Stimulated activated CD4-positive, alpha-beta T cell treated with anti-CD3 and anti-CD28 coated beads, Interleukin-1b, Interleukin-23, amount 100 ng/mL, for 1 hour (primary cell): ENCODE measurements at places on chromosomes 4 and X.

DNA sequence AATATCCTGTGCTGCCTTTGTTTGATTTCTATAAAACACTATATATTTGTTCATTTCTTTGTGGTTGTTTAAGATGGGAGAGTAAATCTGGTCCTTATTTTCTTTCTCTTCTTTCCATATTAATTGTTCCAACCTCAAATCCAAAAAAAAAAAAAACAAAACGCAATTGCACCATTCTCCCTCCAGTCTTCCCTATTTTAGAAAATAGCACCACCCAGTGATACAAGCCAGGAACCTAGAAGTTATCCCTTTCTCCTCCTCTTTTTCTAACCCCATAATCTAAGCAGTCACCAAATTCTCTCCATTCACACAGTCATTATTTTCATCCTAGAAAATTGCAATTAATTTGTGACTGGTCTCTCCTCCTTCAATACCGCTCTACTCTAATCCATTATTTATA, 107.8 kb downstream of the GABRA3 start:
- no peak for DNase-seq

GRCh38 chr4:82217986-82218715, 155.6 kb downstream of the HNRNPD start:
- DNase-seq, result no peak

DNA sequence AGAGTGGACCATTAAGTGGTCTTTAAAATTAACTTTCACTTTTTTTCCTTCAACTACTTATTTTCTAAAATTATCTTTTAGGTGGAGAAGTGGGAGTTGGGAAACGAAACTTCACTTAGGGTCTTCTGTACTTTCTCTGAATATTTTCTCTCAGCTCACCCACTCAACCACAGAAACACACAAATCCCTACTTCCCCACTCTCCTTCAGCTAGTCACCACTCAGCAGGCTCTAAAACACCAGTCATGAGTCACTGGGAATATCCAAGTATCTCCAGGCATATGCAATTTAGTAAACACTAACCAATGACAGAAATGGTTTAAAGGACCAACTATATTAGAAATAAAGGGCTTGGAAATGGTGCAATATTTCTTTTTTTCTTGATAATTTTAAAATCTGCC, 153.0 kb upstream of the RPS6KA6 start:
- no peak for DNase-seq

DNA sequence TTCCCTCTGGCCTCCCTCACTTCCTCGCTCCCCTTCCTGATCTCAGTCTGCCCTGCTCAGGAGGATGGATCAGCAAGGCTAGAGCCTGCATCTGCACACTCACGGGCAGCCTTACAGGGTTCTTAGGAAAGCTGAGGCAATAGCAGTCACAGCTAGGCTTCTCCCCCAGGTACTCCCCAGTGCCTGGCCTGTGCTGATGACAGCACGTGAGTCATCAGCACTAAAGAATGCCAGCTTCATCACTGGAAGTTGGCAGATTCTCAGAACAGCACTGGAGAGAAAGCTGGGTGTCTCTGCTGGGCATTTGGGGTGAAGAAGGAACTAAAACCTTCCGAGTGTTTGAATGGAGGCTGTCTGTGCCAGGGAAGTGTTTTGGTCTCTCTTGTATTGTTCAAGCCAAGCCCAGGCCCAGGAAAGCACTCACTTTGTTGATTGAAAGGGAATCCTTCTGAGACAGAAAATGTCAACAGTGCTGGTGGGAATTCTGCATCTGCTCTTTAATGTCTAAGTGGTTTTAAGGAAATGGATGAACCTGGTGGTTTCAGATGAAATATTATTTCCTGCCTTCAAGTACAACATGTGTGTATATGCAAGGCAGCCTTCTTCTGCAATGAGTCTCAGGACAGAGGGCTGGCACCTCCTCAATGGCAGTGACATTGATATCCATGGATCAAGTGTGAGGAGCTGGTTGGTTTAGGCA, 73.0 kb upstream of the SCOC start:
- DNase-seq, result no peak
